ENCODE measurements at places on chromosomes 1 and 21.
A peak's percentile ranks its signal among the peaks of the same experiment; 100 is the strongest.

DNA sequence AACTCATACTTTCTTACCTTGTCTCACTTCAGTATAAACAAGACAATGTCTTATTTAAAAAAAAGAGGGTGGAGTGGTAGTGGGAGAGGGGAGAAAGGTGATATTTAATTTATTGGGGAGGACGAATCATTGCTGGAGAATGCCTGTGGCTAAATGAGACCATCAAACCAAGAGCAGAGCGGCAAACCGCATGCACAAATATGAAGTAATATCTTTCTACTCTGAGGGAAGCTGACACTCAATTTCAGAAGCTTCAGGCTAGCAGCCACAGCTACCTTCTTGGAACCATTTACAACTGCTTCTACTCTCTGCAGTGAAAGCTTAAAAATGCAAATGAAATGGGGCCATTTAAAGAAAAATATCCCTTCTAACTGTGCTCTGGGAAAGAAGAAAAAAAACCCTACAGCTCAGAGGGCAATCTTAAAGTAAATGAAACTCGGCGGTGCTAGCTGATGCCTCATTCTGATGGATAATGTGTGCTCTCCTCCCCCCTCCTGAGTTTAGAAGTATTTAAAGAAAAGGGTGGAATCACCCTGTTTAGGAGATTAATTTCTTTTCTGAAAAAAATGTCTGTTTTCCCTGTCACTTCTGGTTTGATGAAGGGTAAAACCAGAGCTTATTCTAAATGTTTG lies 178.2 kb upstream of the CAMK1G start:
- DNase-seq: no peak

GRCh38 chr1:223129229-223129901 lies 13.7 kb downstream of the TLR5 start:
- peak; percentile 43 for DNase-seq

- DNase-seq: no peak
Measured at GRCh38 chr1:12443151-12443550, 174.9 kb downstream of the DHRS3 start.

DNA sequence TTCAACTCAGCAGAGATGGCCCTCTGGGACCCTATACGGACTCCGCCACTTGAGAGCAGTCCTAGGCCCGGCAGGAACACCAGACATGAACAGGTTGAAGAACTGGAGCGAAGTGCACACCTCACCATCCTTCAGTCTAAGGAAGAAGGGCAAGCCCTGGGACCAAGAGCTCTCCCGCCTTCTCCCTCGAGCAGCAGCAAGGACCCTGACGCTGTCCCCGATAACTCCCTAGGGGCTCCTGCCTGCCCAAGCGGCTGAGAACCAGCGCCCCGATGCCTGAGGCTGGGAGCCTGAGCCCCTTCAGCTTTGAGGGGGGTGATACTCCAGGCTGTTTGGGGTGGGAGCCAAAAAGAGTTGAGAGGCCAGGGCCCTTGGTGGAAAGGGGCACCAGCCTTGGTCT lies 10.2 kb downstream of the TMEM81 start:
- DNase-seq: no peak

DNA sequence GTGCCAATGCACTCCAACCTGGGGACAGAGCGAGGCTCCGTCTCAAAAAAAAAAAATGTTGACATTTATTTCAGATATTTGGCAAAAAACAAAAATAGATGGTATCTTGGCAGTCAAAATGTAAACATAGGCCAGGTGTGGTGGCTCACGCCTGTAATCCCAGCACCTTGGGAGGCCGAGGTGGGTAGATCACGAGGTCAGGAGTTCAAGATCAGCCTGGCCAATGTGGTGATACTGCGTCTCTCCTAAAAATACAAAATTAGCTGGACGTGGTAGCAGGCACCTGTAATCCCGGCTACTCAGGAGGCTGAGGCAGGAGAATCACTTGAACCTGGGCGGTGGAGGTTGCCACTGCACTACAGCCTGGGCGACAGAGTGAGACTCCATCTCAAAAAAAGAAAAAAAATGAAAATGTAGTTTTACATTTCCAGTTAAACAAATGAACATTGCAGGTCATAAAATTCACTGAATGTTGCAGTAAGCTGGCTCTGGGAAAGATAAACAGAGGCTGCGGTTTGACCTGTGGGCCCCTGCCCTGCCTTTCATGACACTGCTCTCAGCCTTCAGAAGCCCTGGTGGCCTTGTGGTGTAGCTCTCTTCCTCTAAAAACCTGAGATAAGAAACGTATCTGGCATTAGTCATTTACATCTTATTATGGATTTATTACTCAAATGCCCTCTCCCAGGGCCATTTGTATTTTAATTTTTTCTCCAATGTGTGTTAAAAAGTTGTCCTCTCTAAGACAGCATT lies 12.2 kb upstream of the SLC44A3 start:
- DNase-seq: no peak

DNA sequence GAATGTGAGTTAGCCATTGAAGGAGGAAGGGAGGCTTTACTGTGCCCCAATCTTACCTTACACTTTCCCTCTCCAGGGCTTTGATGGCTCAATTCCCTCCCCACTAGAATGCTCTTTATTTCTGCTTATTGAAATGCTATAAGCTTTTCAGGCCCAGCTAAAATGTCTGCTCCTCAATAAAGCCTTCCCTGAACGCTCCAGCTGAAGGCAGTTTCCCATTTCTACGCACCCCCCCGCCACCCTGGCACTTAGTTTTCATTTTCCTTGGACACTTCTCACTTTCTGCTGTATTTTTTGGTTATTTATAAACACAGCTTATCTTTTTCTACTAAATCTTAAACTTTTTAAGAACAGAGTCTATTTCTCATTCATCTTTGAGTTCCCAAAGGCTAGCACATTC lies 7.1 kb upstream of the TMEM167B start:
- no peak for DNase-seq

GRCh38 chr1:167839009-167839408 lies 74.9 kb downstream of the ADCY10 start:
- DNase-seq: no peak

GRCh38 chr1:67792741-67793458 lies 40.4 kb downstream of the GNG12 start:
- DNase-seq: no peak

GRCh38 chr1:158458263-158458662 lies 3.4 kb upstream of the OR10K1 start:
- no peak for DNase-seq

- DNase-seq: no peak
Measured at GRCh38 chr1:30868833-30869435, 39.6 kb downstream of the SDC3 start.

- no peak for DNase-seq
Measured at GRCh38 chr1:155938220-155938627, 3.2 kb upstream of the RXFP4 start.

- DNase-seq: no peak
Measured at GRCh38 chr1:104921525-104921924, 1171.8 kb downstream of the AMY1C start.

GRCh38 chr1:64171797-64172281 lies 31.6 kb upstream of the UBE2U start:
- DNase-seq: no peak

DNA sequence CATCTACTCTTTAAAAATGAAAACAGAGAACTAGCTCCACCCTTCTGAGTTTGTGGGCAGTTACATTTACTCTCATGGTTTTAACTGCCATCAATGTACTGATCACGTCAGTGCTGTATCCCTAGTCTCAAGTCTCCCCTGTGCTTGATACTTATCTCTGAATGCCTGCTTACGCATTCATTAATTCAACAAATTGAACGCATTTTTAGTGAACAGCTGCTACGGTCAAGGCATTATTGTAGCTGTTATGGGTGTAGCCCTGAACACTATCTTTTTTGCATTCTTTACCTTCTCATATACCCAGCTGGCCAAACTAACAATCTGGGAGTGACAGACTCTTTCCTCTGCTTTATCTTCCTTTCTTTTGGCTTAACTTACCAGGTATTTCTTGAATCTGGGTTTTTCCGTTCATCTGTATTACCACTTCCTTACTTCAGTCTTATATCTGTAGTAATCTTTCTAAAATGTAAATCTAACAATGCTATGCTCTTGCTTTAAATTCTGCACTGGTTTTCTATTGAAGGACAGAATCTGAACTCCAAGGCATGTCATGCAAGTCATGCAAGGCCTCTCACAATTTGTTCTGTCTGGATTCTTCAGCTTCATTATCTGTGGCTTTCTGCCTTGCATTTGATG lies 33.3 kb downstream of the SMG7 start:
- DNase-seq: no peak

GRCh38 chr1:909861-910310 lies 13.8 kb upstream of the SAMD11 start:
- no peak for DNase-seq

- no peak for DNase-seq
Measured at GRCh38 chr1:32068957-32069588, 3.7 kb upstream of the TMEM39B start.

DNA sequence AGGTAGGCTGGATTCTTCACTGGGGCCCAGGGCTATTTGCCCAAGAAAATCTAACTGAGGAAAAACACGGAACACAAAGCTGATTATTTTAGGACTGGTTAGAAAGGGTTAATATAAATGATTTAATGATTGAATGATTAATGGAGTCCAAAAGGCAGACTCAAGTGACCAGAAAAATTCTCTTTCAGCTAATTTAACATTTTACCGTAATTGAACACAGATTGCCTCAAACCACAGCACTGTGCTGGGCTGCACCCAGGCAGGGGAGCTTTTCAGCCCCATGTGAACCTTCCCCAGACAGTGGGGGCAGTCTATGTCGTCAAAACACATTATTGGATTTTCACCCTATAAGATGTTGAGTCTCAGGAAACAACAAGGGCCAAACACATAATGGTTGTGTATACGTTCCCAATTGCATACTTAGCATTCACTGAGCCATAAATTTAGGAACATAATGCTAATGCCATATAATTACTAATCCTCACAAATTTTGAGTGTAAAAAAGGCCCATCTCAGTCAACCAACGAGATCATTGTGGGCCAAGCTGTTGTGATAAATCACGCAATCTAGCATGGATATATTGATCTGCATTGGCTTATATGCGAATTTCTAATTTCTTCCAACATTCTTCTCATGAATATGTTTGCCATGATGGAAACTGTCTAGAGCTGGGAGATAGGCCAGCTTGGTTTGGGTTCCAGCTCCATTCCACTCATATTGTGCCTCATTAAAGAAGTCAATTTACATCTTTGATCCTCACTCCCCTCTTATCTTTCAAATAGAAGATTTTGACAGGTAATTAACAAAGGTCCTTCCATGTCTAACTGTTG lies 27.7 kb downstream of the DSCAM start:
- no peak for DNase-seq

GRCh38 chr21:42276076-42276475 lies 39.1 kb downstream of the TFF3 start:
- no peak for DNase-seq

- no peak for DNase-seq
Measured at GRCh38 chr1:8003438-8004112, 22.5 kb downstream of the ERRFI1 start.

DNA sequence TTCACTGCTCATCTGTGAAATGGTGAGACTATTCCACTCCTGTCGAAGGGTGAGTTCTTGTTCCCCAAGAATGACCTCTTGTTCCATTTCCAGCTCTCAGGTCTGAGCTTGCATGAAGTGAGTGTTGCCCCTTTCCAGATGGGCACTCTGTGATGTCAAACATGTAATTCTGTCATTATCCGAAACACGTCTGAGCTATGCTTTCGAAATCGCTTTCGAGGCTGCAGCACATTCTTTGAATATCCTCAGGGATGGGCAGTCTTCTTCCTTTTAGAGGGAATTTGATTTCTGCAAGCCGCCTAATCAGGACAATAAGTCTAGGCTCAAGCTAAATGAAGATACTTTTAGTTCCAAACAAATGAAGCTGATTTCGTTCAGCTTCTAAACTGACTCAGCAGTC lies 15.1 kb downstream of the NFASC start:
- DNase-seq: no peak

GRCh38 chr1:228830954-228831481 lies 95.7 kb downstream of the RHOU start:
- peak; percentile 34 for DNase-seq

- DNase-seq: no peak
Measured at GRCh38 chr1:165531021-165531420, 12.8 kb upstream of the LRRC52 start.

- no peak for DNase-seq
Measured at GRCh38 chr1:180435566-180435965, 66.8 kb downstream of the ACBD6 start.

DNA sequence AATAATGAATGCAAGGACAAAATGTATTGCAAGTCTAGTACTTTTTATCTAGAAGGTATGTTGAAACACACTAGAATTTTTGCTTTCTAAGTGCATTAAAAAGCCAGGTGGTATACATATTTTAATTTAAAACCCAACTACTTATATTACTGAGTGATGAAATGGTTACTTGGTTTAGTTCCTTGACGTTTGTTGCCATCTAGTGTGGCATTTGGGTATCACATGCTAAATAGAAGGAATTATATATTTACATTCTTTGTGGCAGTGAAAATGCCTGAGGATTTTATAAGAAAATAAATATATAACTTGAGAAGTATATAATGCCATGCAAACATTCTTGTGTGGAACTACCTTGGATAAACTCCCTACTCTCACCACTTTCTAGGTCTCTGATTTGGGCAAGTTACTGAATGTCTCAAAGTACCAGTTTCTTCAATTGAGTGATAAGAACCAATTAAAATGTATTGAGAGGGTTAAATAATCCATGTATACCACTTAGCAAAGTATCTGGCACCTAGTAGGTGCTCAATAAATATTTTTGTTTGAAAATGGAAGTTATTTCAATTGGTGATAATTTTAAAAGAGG lies 69.6 kb downstream of the SDCCAG8 start:
- peak; percentile 8 for DNase-seq

DNA sequence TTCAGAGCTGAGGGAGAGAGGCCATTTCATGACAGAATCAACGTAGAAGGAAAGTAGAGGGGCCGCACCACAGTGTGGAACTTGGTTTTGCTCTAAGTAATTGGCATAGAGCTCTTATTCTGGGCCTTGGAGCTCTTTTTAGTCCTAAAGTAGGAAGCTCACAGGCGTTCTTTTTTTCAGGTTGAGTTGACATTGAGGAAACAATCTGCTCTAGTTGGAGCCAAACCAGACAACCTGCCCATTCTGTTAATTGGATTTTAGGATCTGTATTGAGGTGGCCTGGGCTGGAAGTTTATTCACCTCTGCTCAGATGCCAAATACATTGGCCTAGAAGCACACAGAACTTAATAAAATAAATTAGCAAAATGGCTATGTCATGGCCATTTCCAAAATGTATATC lies 1093.9 kb downstream of the ADGRL2 start:
- DNase-seq: no peak

- no peak for DNase-seq
Measured at GRCh38 chr1:70978623-70979022, 69.0 kb downstream of the PTGER3 start.

DNA sequence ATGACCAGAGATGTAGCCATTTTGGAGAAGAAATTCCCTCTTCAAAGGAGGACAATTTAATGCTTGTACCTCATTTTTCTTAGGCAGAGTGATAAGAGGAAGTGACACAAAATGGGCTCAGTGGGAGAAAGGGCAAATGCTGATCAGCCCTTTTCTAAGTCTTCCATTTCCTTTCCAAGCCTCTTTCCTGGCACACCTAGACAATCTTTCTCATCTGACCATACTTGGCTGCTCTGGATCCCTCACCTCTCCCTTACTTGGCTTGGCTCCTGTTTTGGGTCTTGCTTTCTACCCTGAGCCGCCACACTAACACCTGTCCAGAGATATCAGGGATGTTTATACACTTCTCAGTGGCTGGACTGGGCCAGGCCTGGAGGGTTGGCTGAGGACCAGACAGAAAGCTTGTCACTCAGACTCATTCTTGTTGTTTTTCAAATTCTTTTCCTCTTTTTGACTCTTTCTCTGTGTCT lies 13.1 kb downstream of the TXNIP start:
- DNase-seq: no peak
